MG63 (cell line): ENCODE measurements at places on chromosomes 12 and 14.

GRCh38 chr12:26630546-26631027 lies 202.4 kb downstream of the ITPR2 start:
- peak; percentile 9 for DNase-seq

GRCh38 chr12:47829584-47829983 lies 9.9 kb upstream of the HDAC7 start:
- no peak for DNase-seq

- DNase-seq: no peak
These were observed 66.5 kb downstream of the ATP23 start for GRCh38 chr12:58007875-58008274.

GRCh38 chr12:13896063-13896626 lies 85.3 kb downstream of the GRIN2B start:
- DNase-seq: no peak

GRCh38 chr14:101068313-101069227 lies 165.0 kb upstream of the RTL1 start:
- no peak for DNase-seq

- no peak for DNase-seq
These were observed 111.2 kb downstream of the LGMN start for GRCh38 chr14:92637228-92637627.

DNA sequence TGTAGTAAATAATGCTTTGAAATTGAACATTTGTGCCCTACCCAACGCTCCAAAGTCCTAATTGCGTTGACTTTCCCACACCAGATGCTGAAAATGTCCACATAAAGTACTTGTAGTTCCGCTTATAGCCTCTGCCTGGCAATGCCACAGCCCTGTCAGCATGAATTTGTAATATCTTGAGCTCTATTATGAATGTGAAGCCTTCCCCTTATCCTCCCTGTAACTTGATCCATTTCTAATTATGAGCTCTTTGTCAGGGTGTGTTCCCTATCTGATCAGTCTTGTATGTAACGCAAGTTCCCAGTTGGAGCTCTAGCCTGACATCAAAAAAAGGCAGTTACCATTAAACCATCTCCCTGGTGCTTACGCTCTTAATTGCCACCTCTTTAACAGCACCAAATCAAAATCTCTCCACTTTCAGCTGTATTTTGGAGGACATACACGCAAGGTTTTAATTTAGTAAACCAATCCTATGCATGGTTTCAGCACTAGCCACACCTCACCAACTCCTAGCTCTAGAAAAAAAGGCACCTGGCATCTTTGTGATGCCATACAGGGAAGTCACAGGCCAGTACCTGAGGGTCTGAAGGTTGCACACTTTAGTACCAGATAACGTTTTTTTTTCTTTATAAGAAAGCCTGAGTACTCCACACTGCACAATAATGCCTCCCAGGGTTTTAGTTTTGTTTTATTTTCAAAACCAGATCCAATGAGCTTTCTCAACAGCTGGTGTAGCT lies 69.3 kb downstream of the EEA1 start:
- no peak for DNase-seq

- DNase-seq: no peak
These were observed 276.6 kb downstream of the ACSS3 start for GRCh38 chr12:81354327-81354932.

GRCh38 chr12:16449459-16449858 lies 102.0 kb downstream of the MGST1 start:
- no peak for DNase-seq

GRCh38 chr12:98612696-98613334 lies 19.3 kb downstream of the SLC25A3 start:
- DNase-seq: no peak
